ENCODE measurements at places on chromosomes 3 and 15.

GRCh38 chr15:70870051-70870450 lies 16.1 kb upstream of the LARP6 start:
- no peak for DNase-seq

DNA sequence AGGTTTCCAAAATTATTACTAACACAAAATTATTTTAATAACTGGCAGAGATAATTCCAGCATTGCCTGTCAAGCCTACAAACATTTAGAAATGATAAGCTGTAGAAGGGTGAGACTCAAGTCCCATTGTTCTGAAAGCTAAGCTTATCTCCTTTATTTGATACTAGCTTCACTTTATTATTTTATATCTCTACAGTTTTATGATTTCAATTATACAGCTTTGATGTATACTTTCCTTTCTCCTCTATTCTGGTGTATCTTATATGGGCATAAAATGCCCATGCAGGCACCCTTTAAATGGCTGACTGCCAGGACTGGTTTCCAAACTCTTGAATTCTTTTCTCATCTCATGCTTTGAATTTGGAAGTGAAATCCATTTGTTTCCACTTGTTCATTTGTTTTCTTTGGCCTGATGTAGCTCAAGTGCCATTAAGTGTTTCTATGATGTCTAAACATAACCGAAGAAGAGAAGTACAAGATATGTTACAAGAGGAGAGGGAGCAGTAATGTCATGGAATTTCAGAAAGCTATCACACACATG lies 372.1 kb upstream of the ARHGEF26 start:
- no peak for DNase-seq

DNA sequence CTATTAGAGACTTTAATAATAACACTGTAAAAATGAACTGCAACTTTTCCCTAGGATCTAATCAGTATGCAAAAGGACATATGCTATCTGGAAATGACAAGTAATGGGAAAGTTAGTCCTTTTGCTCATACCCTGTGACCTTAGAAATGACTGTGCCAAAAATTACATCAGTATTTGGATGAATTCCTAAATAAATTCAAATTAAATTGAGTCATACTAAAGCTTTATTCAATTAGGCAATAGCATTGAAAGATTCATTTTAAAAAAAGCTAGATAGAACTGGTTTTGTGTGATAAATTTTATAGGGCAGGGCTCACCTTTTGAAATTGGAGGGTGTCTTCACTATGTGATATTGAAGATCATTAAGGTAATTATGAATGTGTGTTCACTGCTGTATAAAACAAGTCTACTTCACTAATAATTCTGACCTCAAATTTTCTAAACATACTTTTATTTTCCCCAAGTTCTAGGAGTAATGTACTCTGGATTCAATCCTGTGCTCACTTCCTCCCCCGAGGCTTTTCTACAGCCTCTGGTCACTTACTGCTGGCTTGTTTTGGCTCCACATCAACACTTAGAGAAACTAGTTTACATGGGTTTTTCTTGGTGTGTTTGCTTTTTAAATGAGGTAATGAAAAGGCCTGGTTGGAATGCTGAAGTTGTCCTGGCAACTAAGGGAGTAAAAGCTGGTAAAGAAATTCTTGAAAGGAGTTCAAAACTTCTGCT lies 44.4 kb upstream of the SPTSSB start:
- no peak for DNase-seq

DNA sequence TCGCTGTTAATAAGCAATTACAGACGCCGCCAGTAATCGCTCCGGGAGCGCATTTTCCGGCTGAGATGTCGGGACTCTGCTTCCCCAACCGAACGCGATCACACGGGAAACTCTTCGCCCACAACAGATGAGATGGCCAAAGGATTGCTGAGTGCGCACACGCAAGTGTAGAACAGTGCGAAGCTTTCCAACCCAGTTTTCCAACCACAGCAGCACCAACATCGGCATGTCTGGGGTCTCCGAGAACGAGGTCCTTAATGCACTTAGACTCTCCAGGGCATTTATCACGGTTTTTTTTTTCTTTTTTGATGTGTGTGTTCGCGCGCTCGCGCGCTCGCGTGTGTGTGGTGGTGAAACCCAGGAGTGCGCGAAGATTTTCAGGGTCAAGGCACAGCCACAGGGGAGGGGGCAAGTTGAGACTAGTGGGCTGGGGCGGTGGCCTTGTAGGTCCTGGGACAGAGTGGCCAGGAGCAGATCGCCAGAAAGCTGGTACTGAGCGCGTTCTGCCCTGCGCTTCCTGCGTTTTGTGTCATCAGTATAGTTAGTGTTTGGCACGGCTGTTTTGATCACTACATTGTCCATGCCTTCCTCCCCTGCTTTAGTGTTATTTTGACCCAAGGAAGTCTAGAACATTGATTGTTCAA lies 1.8 kb upstream of the EOMES start:
- DNase-seq, result no peak

- DNase-seq, result no peak
These were observed 32.8 kb downstream of the SPRED1 start for GRCh38 chr15:38285456-38285855.

DNA sequence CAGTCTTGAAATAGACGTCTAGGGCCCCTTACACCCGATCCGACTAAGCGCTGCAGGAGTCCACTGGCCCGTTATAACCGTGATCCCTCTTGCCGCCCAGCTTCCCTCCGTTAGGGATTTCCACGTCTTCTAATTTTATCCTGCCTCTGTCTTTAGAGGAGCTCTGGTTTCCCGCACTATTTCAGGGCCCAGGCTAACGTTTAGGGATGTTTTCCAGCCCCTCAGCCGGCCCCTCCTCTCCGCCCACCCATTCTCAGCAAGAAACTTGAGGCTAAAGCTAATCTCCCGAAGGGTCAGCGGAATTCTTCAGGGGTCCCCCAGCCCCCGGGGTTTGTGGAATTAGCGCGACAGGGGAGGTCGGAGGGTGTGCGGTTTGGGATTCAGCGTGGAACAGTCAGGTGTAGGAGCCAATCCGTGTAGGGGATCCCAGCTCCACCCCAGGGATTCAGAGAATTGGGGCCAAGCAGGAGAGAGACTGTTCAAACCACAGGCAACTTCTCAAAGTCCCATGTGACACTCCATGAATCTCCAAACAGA lies 1.6 kb downstream of the PTX3 start:
- DNase-seq, result no peak

- no peak for DNase-seq
These were observed 19.5 kb upstream of the ZMAT3 start for GRCh38 chr3:179091113-179091512.

- no peak for DNase-seq
These were observed 913 bp upstream of the WNT7A start for GRCh38 chr3:13880811-13881156.

DNA sequence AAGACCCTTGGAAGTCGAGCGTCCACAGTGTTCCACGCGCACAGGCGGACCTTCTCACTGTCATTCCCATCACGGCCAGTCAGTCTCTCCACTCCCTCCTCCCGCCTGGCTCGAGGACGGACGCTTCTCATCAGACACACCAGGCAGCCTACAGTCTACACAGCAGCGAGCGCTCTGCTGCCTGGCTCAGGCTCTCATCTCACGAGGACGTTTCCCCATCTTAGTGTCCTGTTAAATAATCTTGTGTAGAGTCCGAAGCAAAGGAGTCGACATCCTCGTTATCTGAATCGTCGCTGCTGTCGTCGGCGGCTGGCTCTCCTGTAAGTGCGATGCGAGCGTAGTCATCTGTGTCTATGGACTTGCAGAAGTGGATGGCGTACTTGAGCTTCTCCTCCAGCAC lies 12.4 kb upstream of the OCA2 start:
- no peak for DNase-seq

- DNase-seq, result no peak
These were observed 44.5 kb downstream of the GBE1 start for GRCh38 chr3:81716870-81717509.
